ENCODE measurements at places on chromosomes 11 and 22. TPM values are rescaled to one million over a fixed set of nuclear protein-coding genes. Genes with fewer than 3 reads are reported as not detected.

Gene OR52E4
- polyA plus RNA-seq = not detected

Gene GRM5
- polyA plus RNA-seq = not detected

Gene SIPA1
- 52.2 TPM for polyA plus RNA-seq

Gene HMOX1
- polyA plus RNA-seq = 7.1 TPM

Gene ZNF215
- polyA plus RNA-seq = 1.6 TPM

Gene MAPK8IP2
- polyA plus RNA-seq = 3.3 TPM

Gene KRTAP5-8
- polyA plus RNA-seq = 0.46 TPM

Gene DUSP8
- 12.7 TPM for polyA plus RNA-seq

Gene FERMT3
- 12.6 TPM for polyA plus RNA-seq

Gene RASSF10
- 0.40 TPM for polyA plus RNA-seq

Gene OR9G1
- not detected for polyA plus RNA-seq

Gene PPP2R5B
- 21.8 TPM for polyA plus RNA-seq

Gene PLA2G3
- polyA plus RNA-seq = 0.02 TPM

Gene ABCC8
- polyA plus RNA-seq = 196 TPM

Gene SLC22A24
- not detected for polyA plus RNA-seq

Gene MRGPRX4
- polyA plus RNA-seq = not detected

Gene SLC22A9
- polyA plus RNA-seq = not detected

Gene CALCB
- 0.89 TPM for polyA plus RNA-seq
